Smooth muscle cell of bladder (primary cell): ENCODE measurements at places on chromosomes 6 and 20. TPM values are rescaled to one million over a fixed set of nuclear protein-coding genes. Genes with fewer than 3 reads are reported as not detected.

BHLHE23 gene
- not detected in 2 replicates for total RNA-seq

KCNB1 gene
- under 0.01 TPM in 2 replicates for total RNA-seq

TAGAP gene
- total RNA-seq: not detected in 2 replicates

TPMT gene
- 10.7 and 11.0 TPM in 2 replicates for total RNA-seq

PDE10A gene
- 37.3 and 89.7 TPM in 2 replicates for total RNA-seq

ALDH5A1 gene
- 0.28 and 0.65 TPM in 2 replicates for total RNA-seq

HMGN3 gene
- 23.7 and 26.3 TPM in 2 replicates for total RNA-seq

MLN gene
- not detected in 2 replicates for total RNA-seq

TLDC2 gene
- total RNA-seq: 0.14 TPM in 1 of 2 replicates, not detected in the other

BCAS1 gene
- under 0.01 and 0.09 TPM in 2 replicates for total RNA-seq

HLA-DRA gene
- total RNA-seq: 0.09 TPM in 1 of 2 replicates, not detected in the other

NKAPL gene
- 1.8 and 2.0 TPM in 2 replicates for total RNA-seq

SCUBE3 gene
- 1.7 and 1.8 TPM in 2 replicates for total RNA-seq

ATP6V1G2 gene
- total RNA-seq: 4.8 and 5.0 TPM in 2 replicates

PKHD1 gene
- not detected in 2 replicates for total RNA-seq

CYP39A1 gene
- total RNA-seq: 14.7 and 22.6 TPM in 2 replicates

EYA4 gene
- 16.6 and 16.8 TPM in 2 replicates for total RNA-seq

PRL gene
- total RNA-seq: under 0.01 TPM in 1 of 2 replicates, not detected in the other

MAVS gene
- 12.5 and 16.9 TPM in 2 replicates for total RNA-seq

ISM1 gene
- under 0.01 and 0.09 TPM in 2 replicates for total RNA-seq

SSTR4 gene
- total RNA-seq: not detected in 2 replicates

TNNC2 gene
- total RNA-seq: 1.00 and 1.1 TPM in 2 replicates

HLA-E gene
- total RNA-seq: 206 and 225 TPM in 2 replicates

BPI gene
- total RNA-seq: not detected in 2 replicates

ACTL10 gene
- total RNA-seq: 1.3 and 1.9 TPM in 2 replicates

TSPO2 gene
- not detected in 2 replicates for total RNA-seq

ANKRD66 gene
- not detected in 2 replicates for total RNA-seq

MUCL3 gene
- not detected in 2 replicates for total RNA-seq

RIPPLY2 gene
- total RNA-seq: 0.28 TPM in 1 of 2 replicates, not detected in the other

ADGRF5 gene
- total RNA-seq: 0.14 and 1.6 TPM in 2 replicates

LAMA2 gene
- 262 and 289 TPM in 2 replicates for total RNA-seq

KCNK5 gene
- total RNA-seq: not detected in 2 replicates

CAGE1 gene
- total RNA-seq: 0.09 and 0.14 TPM in 2 replicates

PXDC1 gene
- 40.7 and 49.5 TPM in 2 replicates for total RNA-seq

TUBB2A gene
- total RNA-seq: 43.4 and 59.2 TPM in 2 replicates

CFAP61 gene
- total RNA-seq: under 0.01 TPM in 1 of 2 replicates, not detected in the other

SNX3 gene
- 148 and 198 TPM in 2 replicates for total RNA-seq

SFTA2 gene
- total RNA-seq: not detected in 2 replicates

POU5F1 gene
- total RNA-seq: 0.09 and 0.14 TPM in 2 replicates

RING1 gene
- total RNA-seq: 26.2 and 38.6 TPM in 2 replicates

KIAA1755 gene
- 0.43 and 1.9 TPM in 2 replicates for total RNA-seq

ARMH2 gene
- not detected in 2 replicates for total RNA-seq

SLA2 gene
- not detected in 2 replicates for total RNA-seq

FILIP1 gene
- 0.14 and 0.28 TPM in 2 replicates for total RNA-seq

RBM38 gene
- 2.8 and 6.0 TPM in 2 replicates for total RNA-seq

OOEP gene
- total RNA-seq: not detected in 2 replicates

NKAIN2 gene
- not detected in 2 replicates for total RNA-seq

TNXB gene
- total RNA-seq: 91.2 and 144 TPM in 2 replicates

LGSN gene
- total RNA-seq: under 0.01 TPM in 2 replicates

HCRTR2 gene
- total RNA-seq: not detected in 2 replicates

SLC17A4 gene
- not detected in 2 replicates for total RNA-seq

ME1 gene
- total RNA-seq: 28.3 and 30.8 TPM in 2 replicates

PHACTR2 gene
- 48.2 and 59.9 TPM in 2 replicates for total RNA-seq

TAAR6 gene
- total RNA-seq: not detected in 2 replicates

NKX2-2 gene
- total RNA-seq: not detected in 2 replicates

FKBP1C gene
- 0.46 and 0.57 TPM in 2 replicates for total RNA-seq
